ENCODE measurements at places on chromosomes 1 and 21.
A peak's percentile ranks its signal among the peaks of the same experiment; 100 is the strongest.

GRCh38 chr1:246283771-246284410, 223.2 kb downstream of the SMYD3 start:
- H3K36me3 ChIP-seq: peaks cover 5% of the 10 kb centered on the region
- no peak overlapping the region for H3K4me3 ChIP-seq
- no peaks in the 10 kb centered on the region for H3K27me3 ChIP-seq

DNA sequence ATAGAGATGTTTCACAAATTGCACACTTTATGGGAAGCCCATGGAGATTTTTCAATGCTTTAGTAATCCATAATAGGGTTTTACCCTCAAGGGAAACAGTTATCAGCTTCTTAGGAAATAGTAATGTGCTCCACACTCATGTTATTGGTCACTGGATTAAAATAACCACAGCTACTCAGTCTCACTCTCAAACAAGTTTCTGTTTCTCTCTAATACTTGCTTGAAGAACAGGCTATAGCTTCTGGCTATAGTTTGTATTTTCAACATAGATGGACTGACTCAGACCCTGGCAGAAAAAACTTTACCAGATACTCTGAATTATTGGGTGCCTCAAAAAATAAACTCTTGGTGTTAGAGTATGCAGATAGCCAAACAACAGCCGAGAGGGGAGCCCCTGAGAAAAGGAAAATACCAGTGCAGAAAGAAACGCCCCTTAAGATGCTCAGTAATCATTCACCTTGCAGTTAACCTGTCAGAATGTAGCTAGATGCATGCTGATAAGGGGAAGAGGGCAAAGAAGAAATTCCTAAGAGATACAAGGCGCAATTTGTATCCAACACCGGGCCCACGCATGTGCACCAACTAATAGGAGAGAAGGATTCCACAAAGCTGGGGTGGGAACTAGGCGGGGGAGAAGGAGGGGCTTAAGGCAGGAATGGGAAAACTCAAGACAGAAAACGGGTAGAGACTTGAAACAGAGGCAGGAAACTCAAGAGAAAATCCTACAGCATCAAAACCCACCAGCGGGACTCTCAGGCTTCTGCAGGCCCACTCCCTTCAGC, 30.4 kb upstream of the PDE4B start:
- peak; percentile 15 for DNase-seq
- 0 out of 2 replicates have a peak, but pooled peaks cover 3% of the 10 kb centered on the region for H3K4me1 ChIP-seq
- H3K27ac ChIP-seq: no peak overlapping the region
- no peaks in the 10 kb centered on the region for H3K36me3 ChIP-seq
- no peaks in the 10 kb centered on the region for H3K27me3 ChIP-seq
- H3K4me3 ChIP-seq: no peak overlapping the region

DNA sequence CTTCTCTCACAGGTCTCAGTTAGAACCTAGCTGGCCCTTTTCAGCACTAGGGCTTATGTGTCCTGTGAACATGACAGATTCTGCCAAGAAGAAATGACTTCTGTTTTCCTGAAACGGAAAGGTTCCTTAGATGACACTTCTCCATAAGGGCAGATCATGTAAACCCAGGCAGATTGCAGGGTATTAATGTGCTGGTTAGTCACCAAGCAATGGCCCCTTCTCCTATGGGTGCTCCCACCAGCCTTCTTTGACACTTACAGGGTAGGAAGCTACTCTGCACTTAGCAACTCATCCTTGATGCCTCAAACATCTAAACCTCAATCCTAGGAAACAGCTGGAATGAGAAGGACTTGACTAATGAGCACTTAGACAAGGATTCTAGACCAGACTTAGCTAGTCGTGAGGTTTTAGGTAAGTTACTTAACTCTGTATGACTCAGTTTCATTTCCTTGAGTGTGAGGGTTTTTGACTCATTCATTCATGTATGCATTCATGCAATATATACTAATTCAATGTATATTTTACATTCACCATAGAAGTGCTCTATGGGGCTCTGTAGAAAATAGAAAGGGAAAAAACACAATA, 74.1 kb upstream of the PLXNA2 start:
- DNase-seq: no peak
- no peak overlapping the region for H3K4me3 ChIP-seq
- no peak overlapping the region for H3K27ac ChIP-seq
- no peaks in the 10 kb centered on the region for H3K4me1 ChIP-seq
- no peaks in the 10 kb centered on the region for H3K27me3 ChIP-seq

GRCh38 chr1:117633936-117634335, 28.1 kb downstream of the TENT5C start:
- H3K4me3 ChIP-seq: no peak overlapping the region
- peaks cover 25% of the 10 kb centered on the region for H3K4me1 ChIP-seq
- no peaks in the 10 kb centered on the region for H3K36me3 ChIP-seq
- H3K27ac ChIP-seq: no peak overlapping the region
- H3K27me3 ChIP-seq: no peaks in the 10 kb centered on the region
- no peak for DNase-seq

GRCh38 chr1:171107262-171107940, 16.7 kb downstream of the FMO3 start:
- H3K4me1 ChIP-seq: peaks cover 10% of the 10 kb centered on the region
- no peaks in the 10 kb centered on the region for H3K27me3 ChIP-seq
- H3K4me3 ChIP-seq: no peak overlapping the region
- H3K27ac ChIP-seq: no peak overlapping the region

Data from WTC11 (cell line).